ENCODE measurements at places on chromosomes 16 and 17.

- no peak for DNase-seq
Observed at GRCh38 chr17:40019140-40019991, 4.1 kb downstream of the CSF3 start.

GRCh38 chr17:12734926-12735325 is 54.4 kb upstream of the ARHGAP44 start:
- DNase-seq: no peak

- DNase-seq: no peak
Observed at GRCh38 chr16:52055381-52055780, 491.6 kb downstream of the TOX3 start.

GRCh38 chr16:12295395-12295794 is 318.9 kb downstream of the SNX29 start:
- DNase-seq: no peak

GRCh38 chr16:71338193-71338592 is 20.3 kb upstream of the CALB2 start:
- DNase-seq: no peak

DNA sequence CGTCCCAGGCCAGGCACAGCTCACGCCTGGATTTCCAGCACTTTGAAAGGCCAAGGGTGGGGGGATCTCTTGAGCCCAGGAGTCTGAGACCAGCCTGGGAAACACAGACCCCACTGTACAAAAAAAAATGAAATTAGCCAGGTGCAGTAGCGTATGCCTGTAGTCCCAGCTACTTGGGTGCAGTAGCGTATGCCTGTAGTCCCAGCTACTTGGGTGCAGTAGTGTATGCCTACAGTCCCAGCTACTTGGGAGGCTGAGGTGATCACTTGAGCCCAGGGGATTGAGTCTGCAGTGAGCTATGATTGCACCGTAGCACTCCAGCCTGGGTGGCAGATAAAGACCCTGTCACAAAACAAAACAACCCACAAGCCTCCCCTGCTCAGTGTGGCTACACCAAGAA is 27.0 kb upstream of the SLC25A19 start:
- no peak for DNase-seq
